ENCODE measurements at places on chromosomes 5 and 9.

DNA sequence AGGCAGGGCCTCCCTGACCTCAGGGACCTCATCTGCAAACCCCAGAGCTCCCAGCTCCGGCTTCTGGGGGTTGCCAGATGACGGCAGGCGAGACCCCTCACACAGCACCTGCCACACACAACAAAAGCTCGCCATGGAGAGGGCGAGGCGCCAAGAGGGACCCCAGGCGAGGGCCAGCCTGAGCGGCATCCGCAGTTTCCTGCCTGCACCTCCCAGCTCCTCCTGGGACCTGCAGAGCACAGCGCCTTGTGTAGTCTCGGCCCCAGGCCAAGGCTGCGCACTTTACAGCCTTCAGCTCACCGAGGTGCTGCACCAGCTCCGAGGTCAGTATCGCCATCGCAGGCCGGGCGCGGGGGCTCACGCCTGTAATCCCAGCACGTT is 82.4 kb upstream of the ADAMTS2 start:
- DNase-seq: no peak

DNA sequence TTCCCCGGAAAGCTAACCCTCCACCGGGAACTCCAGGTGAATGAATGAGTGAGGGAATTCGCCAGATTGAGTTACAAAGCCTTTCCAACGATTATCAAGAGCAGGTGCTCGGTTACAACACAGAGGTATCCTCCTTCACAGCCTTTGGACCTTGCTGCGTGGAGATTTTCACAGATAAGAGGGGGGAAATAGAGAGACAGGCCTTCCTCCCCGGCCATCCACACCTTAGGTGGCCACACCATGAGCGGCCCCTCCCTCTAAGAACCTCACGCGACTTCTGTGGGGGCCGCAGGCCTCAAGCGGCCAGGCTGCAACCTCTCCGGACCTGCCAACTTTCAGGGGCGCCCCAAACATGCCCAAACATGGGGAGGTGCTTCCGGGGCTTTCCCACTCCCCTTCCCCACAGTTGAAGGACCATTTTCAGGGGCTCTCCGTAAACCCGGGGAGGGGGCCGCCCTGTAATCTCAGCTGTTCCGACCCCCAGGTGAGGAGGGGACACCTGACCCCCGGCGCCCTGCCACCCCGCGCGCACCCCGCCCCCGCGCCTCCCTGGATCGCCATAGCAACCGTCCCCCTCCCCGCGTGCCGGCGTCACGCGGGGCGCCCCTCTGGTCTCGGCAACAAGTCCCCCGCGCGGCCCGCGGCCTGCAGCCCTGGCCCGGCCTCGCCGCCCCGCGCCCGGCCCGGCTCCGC is 603 bp downstream of the DENND1A start:
- peak; percentile 13 for DNase-seq

DNA sequence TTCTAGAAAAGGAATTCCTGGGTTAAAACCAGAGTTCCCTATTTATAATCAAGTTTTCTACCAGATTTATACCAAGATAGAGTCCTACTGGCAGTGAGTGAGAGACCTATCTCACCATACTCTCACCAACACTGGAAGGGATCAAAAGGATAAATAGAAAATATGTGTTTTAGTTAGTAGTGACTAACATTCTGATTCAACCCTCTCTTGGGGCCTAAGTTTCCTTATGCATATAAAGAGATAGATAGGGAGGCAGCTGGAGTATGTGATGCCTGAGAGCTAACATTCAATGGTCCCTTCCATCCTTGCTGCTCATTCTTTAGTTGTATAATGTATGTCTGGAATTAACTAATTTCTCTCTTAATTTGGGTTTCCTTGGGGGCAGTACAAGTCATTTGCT is 32.0 kb downstream of the CKMT2 start:
- no peak for DNase-seq

DNA sequence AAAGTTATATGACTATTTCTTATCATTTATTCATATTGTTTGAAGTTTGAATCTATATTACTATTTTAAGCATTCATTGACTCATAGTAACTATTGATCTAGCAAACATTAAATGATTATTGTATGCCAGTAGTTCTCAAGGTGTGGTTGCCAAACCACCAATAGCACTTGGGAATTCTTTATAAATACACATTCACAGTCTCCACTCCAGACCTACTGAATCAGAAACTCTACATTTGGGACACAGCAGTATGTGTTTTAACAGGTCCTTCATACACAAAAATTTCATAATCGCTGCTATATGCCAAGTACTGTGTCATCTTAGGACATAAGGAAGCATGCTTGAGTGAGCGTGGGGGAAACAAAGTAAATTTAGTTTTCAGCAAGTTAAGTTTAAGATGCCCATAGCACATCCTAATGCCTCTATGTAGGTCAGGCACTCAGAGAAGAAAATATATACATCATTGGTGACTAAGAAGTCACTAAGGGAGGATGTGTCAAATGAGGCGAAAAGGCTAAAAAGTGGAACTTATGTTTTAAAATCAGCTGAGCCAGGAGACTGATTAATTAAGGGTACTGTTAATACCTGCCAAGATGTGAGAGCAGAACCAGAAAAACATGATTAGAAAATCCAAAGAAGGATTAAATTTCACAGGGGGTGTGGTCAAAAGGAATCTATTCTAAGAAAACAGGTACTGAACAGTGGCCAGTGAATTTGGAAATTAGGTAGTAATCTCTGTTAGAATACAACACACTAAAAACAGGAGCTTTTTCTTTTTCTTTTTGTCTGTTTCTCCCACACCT is 340.8 kb downstream of the HCN1 start:
- DNase-seq: no peak

DNA sequence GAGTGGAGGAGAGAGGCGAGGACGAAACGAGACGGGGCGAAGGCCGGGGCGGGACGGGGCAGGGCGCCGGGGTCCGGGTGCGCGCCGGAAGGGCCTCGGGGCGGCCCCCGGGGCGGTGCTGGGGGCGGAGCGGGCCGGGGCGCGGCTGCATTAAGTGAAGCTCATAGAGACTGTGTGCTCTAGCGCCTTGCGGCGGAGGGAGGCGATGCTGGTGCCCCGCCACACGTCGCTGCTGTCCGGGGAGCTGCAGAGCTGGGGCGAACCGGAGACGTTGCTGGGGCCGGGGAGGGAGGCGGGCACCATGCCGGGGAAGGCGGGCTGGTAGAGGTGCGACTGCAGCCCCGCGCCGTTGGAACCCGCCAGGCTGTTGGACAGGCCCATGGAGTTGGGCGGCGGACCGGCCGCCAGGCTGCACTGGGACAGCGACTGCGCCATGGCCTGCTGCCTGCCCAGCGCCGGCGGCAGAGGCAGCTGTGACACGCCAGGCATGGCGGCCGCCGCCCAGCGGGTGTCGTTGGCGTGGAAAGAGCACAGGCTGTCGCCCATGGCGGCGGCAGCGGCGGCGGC is 8.3 kb downstream of the OTP start:
- no peak for DNase-seq

DNA sequence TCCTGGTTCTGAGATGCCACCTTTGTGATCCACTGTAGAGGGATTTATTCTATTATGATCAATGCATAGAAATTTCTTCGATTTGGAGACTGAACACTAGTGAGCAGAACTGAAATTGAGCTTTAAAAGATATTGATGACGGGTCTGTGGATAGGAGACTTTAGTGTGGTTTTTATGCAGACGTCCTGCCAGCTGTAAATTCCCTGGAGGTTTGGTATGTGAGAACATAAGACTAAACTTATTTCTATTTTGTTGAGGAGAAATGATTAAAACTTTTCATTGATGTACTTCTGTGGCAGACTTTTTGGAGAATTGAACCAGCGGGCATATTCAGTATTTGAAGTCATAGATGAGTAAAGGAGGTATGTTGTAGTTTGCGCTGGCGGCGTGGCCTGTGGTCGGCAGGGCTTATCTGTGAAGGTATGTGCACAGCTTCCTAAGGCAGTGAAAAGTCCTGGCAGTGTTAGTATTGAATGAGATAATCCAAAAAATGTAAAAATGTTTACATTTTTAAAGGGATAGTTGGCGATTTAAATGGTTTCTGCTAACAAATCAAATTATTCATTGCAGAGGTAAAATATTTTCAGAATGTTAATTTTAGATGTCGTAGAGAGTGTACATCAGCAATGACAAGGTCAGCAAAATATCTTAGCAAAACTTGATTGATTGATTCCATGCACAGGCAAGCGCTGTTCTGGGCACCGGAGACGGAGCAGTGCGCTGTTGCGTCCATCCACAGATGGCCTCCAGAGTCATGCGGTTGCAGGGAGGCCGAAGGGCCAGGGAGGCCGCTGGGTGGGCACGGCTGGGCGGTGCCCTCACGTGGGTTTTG is 20.4 kb downstream of the TENT4A start:
- no peak for DNase-seq

DNA sequence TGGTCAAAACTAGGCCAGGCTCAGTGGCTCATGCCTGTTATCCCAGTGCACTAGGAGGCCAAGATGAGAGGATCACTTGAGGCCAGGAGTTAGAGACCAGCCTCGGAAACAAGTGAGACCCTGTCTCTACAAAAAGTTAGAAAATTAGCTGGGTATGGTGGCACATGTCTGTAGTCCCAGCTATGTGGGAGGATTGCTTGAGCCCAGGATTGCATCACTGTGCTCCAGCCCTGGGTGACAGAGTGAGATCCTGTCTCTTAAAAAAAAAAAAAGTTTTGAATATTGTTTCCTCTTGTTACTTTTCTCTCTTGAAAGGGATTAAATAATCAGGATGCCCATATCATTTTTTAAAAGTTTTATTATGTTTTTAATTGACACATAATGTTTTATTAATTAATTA is 7.6 kb downstream of the ARHGEF37 start:
- DNase-seq: no peak

DNA sequence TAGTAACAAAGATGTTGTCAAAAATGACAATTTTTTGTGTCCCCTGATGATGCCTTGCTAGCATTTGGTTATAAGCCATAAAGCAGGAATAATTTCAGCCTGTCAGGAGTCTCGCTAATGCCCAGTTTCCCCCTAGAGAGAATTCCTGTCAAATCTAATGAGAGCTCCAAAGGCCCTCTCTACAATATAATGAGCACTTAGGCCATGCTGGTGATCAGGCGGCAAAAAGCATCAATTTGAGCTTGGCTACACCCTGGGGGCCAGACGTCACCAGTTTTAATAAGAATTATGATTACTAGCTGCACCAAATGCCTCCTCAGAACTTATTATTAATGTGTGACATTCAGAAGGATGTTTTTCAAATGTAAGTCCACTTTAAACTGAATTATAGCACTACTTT is 6.1 kb downstream of the TLE1 start:
- no peak for DNase-seq

GRCh38 chr9:33878691-33879366 is 61.9 kb downstream of the UBE2R2 start:
- DNase-seq: no peak

- DNase-seq: no peak
Observed at GRCh38 chr9:81394881-81395675, 294.3 kb downstream of the TLE1 start.

GRCh38 chr5:160743027-160743426 is 109.0 kb downstream of the ATP10B start:
- DNase-seq: no peak

DNA sequence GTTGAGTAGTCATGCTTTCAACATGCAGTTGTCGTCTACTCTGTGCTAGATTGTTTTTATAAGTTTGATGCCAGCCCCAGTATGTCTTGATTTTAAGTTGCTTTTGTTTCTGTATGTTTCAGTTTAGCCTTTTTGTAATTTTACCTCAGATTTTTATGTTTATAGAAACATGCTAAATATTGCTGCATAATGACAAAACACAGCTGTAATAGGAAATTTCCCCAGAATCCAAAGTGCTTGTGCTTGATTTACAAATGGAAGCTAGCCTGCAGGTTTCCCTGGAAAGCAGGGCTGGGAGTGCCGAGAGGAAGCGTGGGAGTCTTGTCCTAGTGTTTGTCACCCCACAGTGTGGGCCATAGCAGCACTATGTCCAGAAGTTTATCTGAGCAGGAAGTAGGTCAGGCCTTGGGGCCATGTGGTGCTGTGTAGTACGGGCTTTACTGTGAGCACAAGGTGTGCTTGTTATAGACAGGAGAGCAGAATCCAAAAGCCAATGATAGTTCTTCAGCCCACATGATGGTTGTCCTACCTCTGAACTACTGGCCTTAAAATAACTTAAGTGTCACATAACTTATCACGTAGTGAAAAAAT is 100.0 kb upstream of the NREP start:
- DNase-seq: no peak

GRCh38 chr5:118776755-118777154 is 211.6 kb downstream of the DTWD2 start:
- no peak for DNase-seq

GRCh38 chr9:22073349-22073748 is 64.2 kb upstream of the CDKN2B start:
- DNase-seq: no peak

- DNase-seq: no peak
Observed at GRCh38 chr5:173680660-173681242, 64.3 kb upstream of the BOD1 start.

GRCh38 chr5:110718311-110718710 is 8.2 kb downstream of the TMEM232 start:
- DNase-seq: no peak

GRCh38 chr9:76902395-76902794 is 3.5 kb downstream of the PRUNE2 start:
- DNase-seq: no peak

DNA sequence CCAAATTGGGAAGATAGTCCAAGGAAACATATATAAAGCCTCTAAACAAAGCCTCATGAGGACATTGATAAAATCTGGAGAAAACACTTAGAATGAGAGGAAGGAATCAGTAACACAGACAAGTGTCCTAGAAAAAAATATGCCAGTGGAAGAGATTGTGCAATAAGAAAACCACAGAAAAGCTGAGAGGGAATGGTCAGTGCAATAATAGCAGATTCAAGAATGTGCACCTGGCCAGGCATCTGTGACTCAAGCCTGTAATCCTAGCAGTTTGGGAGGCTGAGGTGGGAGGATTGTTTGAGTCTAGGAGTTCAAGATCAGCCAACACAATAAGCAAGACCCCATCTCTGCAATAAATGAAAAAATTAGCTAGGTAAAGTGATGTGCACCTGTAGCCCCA is 691.2 kb upstream of the CDH6 start:
- no peak for DNase-seq

DNA sequence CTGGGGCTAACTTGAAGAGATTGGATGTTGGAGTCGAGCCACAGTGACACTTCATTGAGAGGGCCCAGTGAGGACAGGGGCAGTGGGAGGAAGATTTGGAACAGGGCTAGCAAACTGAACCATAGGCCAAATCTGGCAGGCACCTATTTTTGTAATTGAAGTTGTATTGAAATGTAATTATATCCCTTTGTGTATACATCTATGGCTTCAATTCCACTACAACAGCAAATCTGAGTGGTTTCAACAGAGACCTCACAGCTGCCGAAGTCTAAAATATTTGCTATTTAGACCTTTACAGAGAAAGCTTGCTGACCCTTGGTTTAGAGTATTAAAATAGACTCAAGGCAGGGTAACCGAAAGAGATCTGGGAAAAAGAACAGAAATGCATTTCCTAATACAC is 4.7 kb upstream of the TNFSF8 start:
- no peak for DNase-seq

GRCh38 chr9:99158629-99159028 is 53.7 kb downstream of the TGFBR1 start:
- DNase-seq: no peak

Measured in stimulated activated CD8-positive, alpha-beta memory T cell treated with anti-CD3 and anti-CD28 coated beads, Interleukin-4, amount 100 ng/mL, for 4 hours (primary cell).